GM20000 (cell line): ENCODE measurements at places on chromosomes 3 and 15.

GRCh38 chr3:120280566-120280965 is 4.5 kb downstream of the GPR156 start:
- DNase-seq: peak; percentile 41

DNA sequence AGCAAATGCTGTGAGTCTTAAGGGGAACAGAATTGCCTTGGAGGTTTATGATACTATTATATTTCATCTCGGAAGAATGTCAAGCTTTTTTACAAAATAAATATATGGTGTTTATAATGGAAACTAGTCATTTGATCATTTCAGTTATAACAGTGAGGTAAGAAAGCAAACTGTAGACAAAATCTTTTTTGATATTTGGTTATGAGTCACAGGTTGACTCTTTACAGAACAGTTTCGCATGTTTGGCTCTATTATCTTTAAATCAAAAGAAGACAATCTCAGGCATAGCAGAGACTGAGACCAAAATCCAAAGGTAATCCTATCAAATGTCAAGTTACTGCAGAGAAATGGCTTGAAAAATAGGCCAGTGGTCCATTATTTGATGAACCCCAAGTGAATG is 490.9 kb upstream of the MDFIC2 start:
- no peak for DNase-seq

DNA sequence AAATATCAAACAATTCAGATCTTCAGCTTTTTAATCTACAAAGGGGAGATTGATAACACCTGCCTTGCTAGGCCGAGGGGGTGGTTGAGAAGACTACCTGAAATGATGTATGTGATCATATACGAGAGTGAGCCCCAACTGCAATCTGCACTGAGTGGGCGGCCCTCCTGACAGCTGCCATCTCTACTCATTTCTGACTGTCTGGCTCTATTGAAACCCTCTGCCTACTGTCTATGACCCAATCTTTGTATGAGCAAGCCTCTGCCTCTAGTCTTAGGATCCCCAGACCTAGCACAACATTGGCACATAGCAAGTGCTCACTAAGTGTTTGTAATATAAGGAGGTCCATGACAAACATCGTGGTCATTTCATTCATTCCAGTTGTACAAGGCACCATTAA is 144.4 kb upstream of the NR2F2 start:
- DNase-seq: no peak

- DNase-seq: peak; percentile 18
Observed at GRCh38 chr15:57640930-57641682, 49.4 kb downstream of the MYZAP start.

- DNase-seq: no peak
Observed at GRCh38 chr15:41856716-41857115, 18.1 kb downstream of the PLA2G4B start.

GRCh38 chr3:115930168-115930567 is 306.9 kb downstream of the GAP43 start:
- DNase-seq: no peak

DNA sequence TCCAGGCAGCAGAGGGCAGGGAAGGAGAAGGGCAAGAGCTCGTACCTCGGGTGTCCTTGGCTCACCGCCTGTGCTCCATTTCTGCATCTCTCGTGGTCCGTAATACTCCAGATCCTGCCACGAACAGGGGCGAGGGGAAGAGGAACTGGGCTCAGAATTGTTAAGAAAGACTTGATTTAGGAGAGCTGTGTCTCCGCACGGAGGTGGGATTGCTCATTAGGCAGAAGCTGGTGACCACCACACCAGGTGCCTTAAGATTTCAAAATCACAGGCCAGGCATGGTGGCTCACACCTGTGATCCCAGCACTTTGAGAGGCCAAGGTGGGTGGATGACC is 37.2 kb upstream of the BDH1 start:
- no peak for DNase-seq

DNA sequence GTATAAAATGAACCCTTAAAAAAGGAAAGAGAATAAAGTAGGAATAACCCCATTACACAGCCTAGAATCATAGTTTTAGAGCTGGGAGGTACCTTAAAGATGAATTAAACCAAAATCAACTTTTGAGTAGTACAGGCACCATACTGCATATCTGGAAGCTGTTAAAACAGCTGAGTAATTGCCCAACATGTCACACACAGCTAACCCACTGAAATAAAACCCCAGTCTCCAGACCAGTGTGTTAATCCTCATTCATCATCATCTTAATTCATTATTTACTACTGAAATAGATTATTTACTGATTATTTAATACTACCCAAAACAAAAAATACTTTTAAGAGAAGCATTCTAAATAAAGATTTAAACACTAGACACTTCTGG is 52.8 kb downstream of the GPR160 start:
- no peak for DNase-seq
